ENCODE measurements at places on chromosomes 12 and 14.

GRCh38 chr14:61645247-61645646 lies 50.1 kb upstream of the HIF1A start:
- DNase-seq: no peak

GRCh38 chr14:74217672-74218448 lies 21.4 kb upstream of the VSX2 start:
- peak; percentile 84 for DNase-seq

- peak; percentile 85 for DNase-seq
Observed at GRCh38 chr14:49972131-49972671, 79.3 kb downstream of the ARF6 start.

DNA sequence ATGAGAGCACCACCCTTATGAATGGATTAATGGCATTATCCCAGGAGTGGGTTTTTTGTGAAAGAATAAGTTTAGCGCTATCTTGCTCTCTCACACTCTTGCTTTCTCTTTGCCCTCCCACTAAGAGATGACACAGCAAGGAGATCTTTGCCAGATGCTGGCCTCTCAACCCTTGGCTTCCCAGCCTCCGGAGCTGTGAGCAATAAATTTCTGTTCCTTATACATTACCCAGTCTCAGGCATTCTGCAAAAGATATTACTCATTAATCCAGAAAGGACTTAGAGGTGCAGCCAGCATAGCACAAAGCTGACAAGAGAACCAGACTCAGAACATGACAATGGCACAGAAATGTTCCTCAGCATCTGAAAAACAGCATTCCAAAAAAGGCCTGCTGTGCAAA lies 190.6 kb downstream of the ITPR2 start:
- DNase-seq: no peak

DNA sequence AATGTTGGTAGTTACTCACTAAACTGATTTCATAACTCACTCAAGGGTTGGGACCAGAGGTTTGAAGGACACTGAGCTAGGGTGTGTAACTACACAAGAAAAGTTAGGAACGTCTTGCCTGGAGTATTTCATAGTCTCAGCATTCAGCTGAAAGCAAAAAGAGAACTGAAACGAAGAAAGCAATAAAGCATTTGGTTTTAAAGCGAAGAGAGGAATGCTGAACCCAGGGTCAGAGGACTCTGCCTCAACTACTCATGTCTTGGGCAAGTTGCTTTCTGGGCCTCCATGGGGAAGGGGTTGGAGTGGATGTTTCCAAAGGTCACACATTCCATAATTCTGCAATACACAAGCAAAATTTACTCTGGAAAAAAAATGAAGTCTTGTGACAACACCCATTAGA lies 1.4 kb downstream of the GNS start:
- DNase-seq: no peak

DNA sequence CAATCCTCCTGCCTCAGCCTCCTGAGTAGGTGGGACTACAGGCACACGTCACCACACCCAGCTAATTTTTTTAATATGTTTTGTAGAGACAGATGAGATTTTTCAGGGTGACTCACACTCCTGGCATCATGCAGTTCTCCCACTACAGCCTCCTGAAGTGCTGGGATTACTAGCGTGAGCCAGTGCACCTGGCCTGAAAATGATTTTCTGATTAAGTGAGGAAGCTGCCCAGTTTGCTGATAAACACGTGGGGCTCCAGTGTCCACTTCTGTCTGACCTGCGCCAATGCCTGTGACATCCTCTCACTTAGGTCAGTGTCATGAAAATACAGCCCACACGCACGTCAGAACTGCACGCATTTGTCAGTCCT lies 37.0 kb upstream of the SFSWAP start:
- no peak for DNase-seq

DNA sequence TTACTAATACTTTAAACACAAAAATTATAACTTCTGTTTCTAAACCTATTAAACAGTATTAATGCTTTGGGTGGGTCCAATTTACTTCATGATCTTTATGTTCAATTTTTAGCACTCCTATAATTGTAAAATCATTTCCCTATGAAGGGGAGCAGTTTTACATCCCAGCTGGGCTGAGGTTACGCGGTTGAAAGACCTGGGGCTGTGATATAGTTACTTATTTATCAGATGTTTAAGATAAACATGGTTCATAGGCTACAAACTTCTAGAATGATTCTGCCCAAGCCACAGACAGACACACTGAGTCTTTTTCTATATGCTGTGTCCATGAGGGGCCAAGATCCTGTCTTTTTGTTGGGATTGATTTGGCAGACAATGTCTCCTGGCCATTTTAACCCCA lies 44.4 kb downstream of the DYRK2 start:
- no peak for DNase-seq

GRCh38 chr12:120332523-120332922 lies 4.9 kb upstream of the PLA2G1B start:
- DNase-seq: no peak

- no peak for DNase-seq
Observed at GRCh38 chr12:103858953-103859601, 18.0 kb upstream of the NT5DC3 start.

GRCh38 chr12:27008081-27008480 lies 6.1 kb downstream of the TM7SF3 start:
- no peak for DNase-seq

Measured in spinal cord (tissue), 10 donors.